ENCODE measurements at places on chromosomes 3 and 15. TPM values are rescaled to one million over a fixed set of nuclear protein-coding genes. Genes with fewer than 3 reads are reported as not detected.
A peak's percentile ranks its signal among the peaks of the same experiment; 100 is the strongest.

GRCh38 chr15:40333922-40334492, 6.7 kb downstream of the CCDC9B start:
- no peak for DNase-seq

APBA2 gene
- total RNA-seq: 1.1 TPM

GRCh38 chr3:141011997-141012262, 39.2 kb upstream of the SPSB4 start:
- no peak for DNase-seq

DNA sequence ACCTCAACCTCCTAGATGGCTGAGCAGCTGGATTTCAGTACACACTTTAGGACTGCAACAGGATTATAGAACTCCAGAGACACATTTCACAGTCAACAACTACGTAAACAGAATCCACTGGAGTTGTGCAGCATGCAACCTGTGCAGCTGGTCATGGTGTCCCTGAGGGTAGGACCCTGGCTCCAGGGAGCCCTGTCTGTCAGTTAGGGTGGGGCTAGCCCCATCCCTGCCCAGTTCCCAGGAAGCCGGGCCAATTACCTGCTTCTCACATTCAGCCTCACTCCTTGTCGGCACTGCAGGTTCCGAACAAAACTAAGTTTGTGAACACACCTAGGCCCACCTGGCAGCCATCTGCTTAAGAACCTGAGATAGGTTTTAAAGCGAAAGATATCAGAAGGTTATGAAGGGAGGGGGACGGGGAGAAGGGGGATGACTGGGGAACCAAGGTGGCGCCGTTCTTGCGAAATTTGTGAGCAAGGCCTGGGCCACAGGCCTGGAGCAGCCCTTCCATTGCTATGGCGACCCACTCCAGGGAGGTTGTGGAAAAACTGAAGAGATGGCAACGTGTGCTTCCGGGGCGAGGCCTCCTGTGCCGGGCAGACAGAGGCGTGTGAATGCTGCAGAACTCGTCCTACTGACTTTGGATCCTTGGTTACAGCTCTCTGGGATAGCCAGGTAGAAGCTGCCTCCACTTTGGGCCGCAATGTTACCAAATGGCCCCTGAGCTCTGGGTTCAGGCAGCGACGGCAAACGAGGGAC, 25.3 kb downstream of the ACSBG1 start:
- peak; percentile 30 for DNase-seq

- DNase-seq: peak; percentile 69
Observed at GRCh38 chr3:53195602-53196574, 34.9 kb downstream of the PRKCD start.
